ENCODE measurements at places on chromosomes 4 and X.

- DNase-seq: no peak
Observed at GRCh38 chr4:62644372-62644771, 1444.2 kb downstream of the ADGRL3 start.

GRCh38 chr4:186771624-186772023 is 48.0 kb upstream of the FAT1 start:
- DNase-seq: no peak

GRCh38 chr4:102165584-102165983 is 179.7 kb downstream of the SLC39A8 start:
- no peak for DNase-seq

- no peak for DNase-seq
Observed at GRCh38 chr4:185895351-185895750, 83.4 kb upstream of the SORBS2 start.

- no peak for DNase-seq
Observed at GRCh38 chr4:24702281-24702680, 93.1 kb upstream of the SOD3 start.

- DNase-seq: no peak
Observed at GRCh38 chr4:26133840-26134239, 187.0 kb upstream of the RBPJ start.

- DNase-seq: no peak
Observed at GRCh38 chr4:173801876-173802661, 272.0 kb upstream of the HAND2 start.

DNA sequence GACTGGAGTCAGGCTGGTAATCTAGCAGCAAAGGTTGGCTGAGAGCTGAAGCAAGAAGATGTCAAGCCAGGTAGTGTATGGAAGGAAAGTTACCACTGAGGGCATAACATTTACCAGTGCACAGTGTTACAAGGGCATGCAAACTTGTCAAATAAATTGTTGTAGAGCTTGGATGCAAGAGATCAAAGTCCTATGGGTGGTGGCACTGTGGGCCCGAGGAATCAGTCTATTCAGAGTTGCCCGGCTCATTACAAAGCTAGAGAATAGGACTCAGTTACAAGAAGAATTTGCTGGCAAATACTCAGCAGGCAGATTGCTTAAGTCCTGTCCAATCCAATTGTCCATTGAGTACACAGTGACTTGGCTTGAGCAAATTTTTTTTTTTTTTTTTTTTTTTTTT is 2043.8 kb downstream of the ARAP2 start:
- DNase-seq: no peak

DNA sequence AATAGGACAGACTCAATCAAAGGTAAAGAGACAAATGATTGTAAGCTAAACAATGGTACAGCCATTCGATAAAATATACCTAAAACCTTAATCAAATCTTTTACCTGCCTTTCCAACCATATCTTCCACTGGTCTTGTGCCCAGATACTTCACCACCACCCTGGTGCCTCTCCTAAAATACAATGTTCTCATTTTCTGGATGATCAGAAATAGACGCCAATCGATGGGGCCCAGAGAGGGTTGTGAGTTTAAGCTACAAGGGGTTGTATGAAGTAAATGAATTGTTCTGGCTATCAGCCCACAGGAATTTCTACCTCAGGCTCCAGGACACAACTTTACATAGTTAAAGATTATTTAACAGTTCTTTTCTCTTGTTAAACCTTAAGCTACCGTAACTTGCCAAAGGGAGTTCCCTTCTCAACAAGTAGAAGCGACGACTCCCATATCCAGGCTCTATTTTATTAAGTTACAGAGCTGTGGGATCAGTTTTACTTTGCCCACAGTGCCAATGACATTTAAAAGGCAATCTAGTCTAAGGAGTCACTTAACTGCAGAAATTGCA is 99.1 kb downstream of the CHRNA9 start:
- no peak for DNase-seq

GRCh38 chr4:103998756-103999155 is 279.0 kb upstream of the TACR3 start:
- DNase-seq: no peak

GRCh38 chr4:122412547-122412946 is 33.7 kb downstream of the ADAD1 start:
- DNase-seq: no peak

DNA sequence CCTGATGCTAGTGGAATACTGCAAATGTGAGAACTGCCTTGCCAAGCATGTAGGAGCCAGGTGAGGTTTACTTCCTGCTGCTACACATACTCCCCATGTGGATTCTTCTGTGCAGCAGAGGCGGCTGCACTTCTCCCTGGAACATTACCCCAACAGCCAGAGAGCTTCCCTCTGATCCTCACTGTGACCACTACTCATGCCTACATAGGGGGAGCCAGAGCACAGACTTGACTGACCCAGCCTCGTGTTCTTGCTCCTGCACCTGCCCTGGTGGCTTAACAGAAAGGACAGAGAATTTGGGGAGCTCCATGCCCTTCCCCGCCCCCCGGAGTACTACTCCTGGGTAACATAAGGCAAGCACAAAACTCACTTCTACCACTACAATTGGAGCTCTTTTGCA is 38.4 kb downstream of the UGT2A2 start:
- no peak for DNase-seq

- no peak for DNase-seq
Observed at GRCh38 chr4:125317525-125317877, 2.7 kb downstream of the FAT4 start.

DNA sequence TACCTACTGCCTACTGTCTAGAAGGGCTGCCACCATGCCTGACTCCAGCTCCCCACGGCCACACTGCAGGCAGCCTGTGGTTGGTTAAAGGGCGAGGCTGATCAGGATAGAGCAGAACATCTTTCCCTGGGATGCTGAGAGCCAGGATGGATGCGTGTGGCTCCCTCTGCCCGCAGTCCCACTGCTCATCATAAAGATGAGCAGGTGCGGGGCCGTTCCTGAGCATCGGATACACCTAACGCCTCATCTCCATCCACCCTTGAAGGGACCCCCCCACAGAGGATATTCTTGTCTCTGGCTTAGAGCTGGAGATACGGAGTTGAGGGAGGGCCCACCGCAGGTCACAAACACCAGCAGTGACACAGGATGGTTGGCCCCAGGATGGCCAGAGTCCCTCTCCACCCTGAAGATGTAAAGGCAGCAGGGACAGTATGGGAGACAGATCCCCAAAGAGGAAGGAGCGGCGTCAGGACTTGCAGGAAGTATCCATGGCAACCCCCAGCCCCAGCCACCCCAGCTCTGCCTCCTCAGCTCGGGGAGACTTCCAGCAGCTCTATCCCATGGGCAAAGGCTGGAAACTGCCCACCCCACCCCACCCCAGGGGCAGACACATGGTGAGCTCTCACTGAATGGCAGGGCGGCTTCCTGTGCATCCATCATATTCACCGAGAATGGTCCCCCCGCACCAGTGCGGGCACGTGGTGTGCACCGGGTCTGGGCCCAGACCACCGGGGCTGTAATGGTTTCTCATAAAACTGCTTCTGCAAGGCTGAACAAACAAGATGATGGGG is 19.3 kb downstream of the PPP2R2C start:
- no peak for DNase-seq

GRCh38 chr4:108360754-108361445 is 192.2 kb upstream of the LEF1 start:
- no peak for DNase-seq

- DNase-seq: no peak
Observed at GRCh38 chrX:79288733-79289132, 78.4 kb downstream of the ITM2A start.

DNA sequence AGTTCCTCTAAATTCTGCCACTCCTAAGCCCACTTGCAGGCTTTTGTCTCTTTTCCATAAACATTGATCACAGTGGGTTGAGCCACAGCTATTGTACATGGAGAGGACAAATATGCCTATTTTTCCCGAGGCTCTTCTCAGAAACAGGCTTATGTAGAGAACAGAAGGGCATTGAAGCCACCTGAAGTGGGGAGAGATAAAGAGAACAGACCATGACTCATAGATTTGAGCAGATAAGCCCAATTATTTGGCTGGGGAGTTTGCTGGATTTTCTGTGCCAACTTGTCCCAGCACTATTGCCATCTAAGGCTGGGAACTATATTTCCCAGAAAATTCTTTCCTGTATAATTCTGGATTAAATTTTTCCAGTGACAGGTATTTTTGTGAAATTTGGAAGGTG is 446.1 kb upstream of the RPS6KA3 start:
- DNase-seq: no peak

GRCh38 chr4:1055721-1056590 is 44.5 kb downstream of the FGFRL1 start:
- DNase-seq: peak; percentile 87

GRCh38 chr4:143025081-143025704 is 159.5 kb upstream of the USP38 start:
- no peak for DNase-seq

DNA sequence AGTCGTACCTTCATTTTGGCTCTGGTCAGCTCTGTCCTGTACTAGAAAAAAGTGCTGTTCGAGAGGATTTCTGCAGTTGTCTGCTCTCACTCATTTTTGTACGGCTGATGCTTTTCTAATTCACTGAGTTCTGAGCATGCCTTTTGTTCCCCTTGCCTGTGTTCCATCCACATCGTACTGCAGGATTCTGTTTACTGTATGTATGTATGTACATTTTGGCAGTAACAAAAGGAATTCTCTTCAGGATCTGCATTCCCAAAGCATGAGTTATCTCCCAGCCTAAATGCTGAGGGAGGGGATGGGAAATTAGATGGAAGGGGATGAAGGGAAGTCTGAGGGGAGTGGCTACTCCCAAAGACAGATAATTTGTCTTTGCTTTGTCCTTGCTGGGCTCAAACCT is 87.6 kb downstream of the GBA3 start:
- no peak for DNase-seq

DNA sequence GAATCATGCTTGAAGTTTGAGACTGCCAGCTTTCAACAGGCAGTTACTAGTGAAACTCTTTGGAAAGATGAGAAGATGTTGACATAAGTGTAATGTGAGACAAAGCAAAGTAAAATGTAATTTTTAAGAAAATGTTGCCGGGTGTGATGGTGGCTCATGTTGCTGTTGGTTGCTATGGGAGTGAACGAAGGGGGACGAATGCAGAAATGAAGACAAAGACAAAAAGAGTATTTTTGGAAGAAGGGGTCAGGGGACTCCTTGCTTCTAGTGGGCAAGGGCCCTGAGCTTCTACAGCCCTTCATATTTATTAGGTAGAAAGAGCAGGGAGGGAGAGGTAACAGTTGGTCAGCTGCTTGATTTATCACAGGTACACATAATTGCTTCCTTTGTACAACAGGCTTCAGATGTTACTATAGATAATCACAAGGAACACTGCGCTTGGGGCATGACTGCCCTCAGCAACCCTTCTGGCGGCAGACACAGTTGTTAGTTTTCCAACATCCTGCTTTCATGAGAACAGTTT is 11.9 kb upstream of the UGDH start:
- no peak for DNase-seq

DNA sequence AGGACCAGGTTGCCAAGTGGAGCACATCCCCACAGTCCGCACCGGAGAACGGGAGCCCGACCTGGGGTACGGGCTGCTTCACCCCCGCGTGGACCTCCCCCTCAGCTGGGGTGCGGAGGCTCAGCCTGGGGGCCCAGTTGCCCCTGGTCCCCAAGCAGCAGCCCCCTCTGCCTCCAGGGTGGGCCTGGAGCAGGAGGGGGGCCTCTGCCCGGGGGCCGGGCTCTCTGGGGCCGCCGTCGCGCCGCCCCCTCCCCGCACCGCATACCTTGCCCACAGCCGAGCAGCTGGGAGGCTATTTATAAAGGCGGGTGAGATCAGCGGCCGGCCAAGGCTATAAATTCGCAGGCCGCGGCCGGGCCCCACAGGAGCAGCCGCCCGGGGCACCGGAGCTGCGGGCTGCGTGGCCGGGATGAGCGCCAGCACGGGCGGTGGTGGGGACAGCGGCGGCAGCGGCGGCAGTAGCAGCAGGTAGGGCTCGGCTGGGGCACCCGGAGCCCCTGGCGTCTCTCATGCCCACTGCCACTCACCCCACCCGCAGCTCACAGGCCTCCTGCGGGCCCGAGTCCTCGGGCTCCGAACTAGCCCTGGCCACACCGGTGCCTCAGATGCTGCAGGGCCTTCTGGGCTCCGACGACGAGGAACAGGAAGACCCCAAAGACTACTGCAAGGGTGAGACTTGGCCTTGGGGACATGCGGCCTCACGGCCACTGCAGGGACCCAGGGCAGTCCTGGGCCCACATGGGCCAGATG is at the start of gene SRPK3:
Gene SRPK3, plus strand, starts transcription at position 364 of the 750 bp plus-strand sequence. Its CDS starts 46 bp downstream, at position 410.
- DNase-seq: no peak

- no peak for DNase-seq
Observed at GRCh38 chrX:150062292-150063137, 124.2 kb upstream of the EOLA2 start.

GRCh38 chrX:26613956-26614355 is 398.0 kb downstream of the MAGEB5 start:
- no peak for DNase-seq

GRCh38 chr4:40940756-40941155 is 191.0 kb downstream of the NSUN7 start:
- DNase-seq: no peak

DNA sequence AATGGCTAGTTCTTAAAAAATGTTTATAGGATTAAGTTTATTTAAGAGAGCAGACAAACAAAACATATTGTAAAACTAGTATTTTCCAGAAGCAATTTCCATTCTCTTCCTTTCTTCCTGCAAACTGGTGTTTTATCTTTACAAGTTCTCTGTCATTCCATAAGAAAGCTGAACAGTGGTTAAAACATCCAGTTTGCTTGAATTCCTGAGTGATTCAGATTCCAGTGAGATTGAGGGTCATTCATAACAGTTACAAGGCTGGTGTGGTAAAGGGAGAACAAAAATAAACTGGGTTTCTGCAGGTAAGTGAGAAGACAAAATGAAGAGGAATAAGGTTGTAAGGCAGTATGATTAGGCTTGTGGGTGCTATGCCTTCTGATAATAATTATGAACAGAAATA is 544.8 kb upstream of the DIPK2B start:
- no peak for DNase-seq

DNA sequence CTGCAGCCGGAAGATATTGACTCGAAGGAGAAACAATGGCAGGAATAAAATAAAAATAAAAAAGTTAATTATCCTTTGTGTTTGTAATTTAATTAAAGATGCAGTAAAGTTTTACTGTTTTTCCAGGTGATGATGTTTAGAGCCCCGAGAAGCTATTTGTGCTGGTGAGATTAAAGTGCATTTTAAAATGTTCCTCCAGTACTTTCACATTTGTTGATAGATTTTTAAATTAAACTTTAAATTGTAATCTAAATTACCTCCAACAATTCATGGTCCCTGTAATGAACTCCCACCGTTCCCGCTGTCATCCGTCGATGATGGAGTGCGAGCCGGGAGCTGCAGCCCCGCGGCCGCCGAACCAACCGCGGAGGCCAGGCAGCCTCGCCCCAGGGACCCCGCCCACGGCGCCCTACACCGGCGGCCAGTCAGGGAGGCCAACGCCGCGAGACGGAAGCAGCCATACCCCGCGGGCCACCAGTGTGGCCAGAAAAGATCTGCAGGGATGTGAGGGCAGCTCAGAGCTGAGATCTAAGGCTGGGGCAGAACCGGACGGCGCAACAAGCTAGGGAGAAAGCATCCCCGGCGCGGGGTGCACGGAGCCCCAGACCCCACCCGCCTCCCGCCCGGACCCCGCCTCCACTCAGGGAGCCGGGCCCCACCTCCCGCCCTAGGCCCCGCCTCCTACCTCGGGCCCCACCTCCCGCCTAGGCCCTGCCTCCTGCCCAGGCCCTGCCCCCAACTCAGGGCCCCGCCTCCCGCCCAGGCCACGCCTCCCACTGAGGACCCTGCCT is 104.0 kb downstream of the FAM53A start:
- DNase-seq: peak; percentile 95

- no peak for DNase-seq
Observed at GRCh38 chr4:81839347-81840042, 367.8 kb upstream of the RASGEF1B start.
